ENCODE measurements at places on chromosomes 11 and 22. TPM values are rescaled to one million over a fixed set of nuclear protein-coding genes. Genes with fewer than 3 reads are reported as not detected.
A peak's percentile ranks its signal among the peaks of the same experiment; 100 is the strongest.

IL17REL gene
- not detected for total RNA-seq

ARFGAP3 gene
- total RNA-seq: 47.0 TPM

PIH1D2 gene
- total RNA-seq: 2.6 TPM

GLB1L2 gene
- total RNA-seq: not detected

HBB gene
- total RNA-seq: not detected

ISX gene
- total RNA-seq: not detected

- no peak for DNase-seq
These were observed 64.5 kb downstream of the TP53I11 start for GRCh38 chr11:44885919-44886789.

DNA sequence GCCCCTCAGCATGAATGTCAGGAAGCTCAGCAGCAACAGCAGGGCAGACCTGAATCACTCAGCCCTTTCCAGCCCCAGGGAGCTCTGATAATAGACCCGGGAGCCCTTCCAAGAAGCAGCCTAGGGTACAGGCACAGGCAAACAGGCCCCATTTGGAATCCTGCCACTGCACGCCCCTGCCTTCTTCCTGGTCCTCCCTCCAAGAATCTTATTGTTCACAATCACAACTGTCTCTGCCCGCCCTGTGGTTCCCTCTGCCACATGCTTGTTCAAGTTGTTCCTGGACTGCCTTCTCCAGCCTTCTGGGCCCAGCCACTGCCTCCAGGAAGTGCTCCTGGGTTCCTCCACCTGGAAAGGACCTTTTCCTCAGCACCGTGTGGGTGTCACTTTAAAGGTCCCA, 54.6 kb downstream of the LRRC32 start:
- DNase-seq: no peak

DNA sequence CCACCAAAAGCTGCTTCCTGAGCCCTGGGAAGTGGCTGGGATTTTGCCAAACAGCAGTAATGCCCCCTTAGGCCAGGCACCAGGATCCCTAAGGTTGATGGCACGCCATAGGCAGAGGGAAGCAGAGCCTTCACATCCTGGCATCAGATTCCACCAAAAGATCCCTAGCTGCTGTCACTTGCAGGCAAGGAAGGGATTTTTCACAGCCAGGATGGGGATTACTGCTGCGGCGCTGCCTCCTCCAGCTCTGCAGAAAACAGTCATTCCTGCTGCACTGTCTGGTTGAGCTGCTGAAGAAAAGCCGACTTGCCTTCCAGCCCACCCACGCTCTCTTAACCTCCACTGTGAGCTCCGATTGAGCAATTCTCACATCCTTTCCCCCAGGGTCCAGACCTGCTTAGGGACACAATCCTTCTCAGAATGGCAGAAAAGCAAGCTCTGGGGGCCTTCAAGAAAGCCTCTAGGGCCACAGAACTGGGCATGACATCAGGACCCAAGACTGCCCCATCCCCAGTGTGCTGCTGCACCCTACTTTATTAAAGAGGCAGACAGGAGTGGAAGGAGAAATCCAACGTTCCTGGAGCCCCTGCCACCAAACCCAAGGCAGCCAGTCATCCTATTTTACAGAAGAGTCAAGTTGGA, 19.9 kb downstream of the SYN3 start:
- no peak for DNase-seq

- no peak for DNase-seq
These were observed at the start of gene ZC3H12C for GRCh38 chr11:110092515-110093406. Gene ZC3H12C, plus strand, starts transcription at chr11:110093392. Its CDS starts 20 bp downstream, at chr11:110093412.

GRCh38 chr11:9180784-9181183, 84.4 kb downstream of the DENND5A start:
- DNase-seq: no peak

GRCh38 chr11:67662142-67662834, 11.8 kb upstream of the ACY3 start:
- no peak for DNase-seq

DNA sequence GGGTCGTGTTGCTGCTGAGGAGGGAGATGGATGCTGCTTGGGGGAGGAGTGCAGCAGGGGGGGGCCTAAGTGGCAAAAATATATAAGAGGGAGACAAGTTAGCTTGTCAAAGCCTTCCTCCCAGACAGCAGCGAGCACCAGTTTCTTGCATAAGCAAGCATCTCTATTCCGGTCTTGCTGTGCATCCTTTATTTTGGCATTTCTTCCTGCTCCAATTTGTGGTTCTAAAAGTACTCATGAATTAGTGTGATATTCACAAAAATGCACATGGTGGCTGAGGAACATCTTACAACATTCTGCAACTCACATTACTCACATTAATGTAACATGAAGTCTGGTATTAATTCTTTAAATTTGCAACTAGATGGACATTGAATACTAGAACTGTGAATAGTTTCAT, 32.1 kb downstream of the GDPD5 start:
- DNase-seq: no peak

DNA sequence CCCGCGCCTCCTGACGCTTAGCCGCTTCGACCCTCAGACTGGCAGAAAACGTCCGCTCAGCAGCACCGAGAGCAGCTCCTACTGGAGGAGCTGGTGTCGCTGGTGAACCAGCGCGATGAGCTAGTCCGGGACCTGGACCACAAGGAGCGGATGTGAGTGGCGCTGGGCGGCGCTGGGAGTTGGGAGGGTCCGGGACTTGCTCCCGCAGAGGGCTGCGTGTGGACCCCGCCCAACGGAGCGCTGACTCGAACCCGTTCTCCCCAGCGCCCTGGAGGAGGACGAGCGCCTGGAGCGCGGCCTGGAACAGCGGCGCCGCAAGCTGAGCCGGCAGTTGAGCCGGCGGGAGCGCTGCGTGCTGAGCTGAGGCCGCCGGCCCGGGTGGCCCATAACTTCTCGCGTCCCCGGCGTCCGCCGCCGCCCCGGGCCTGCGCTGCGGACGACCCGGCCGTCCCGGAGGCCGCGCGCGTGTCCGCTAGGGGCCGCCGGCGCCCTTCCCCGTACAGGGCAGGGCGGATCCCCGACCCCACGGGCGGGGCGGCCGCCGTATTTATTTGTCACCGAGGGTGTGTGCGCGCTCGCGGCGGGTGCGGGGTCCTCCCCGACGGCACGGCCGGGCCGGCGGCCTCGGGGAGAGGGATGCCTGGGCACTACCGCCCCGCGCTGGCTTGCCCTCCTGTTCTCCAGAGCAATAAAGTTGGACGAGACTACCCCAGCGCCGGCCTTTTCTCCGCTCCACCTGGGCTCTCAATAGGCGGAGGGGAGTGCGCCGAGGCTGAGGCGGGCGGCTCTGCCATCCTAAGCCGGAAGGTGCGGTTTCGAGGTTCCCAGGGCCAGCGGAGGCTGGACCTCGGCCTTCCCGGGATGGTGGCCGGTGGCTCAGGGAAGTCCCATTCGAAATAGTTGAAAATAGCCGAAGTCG, 3.4 kb downstream of the KCNK7 start:
- DNase-seq: no peak

GRCh38 chr11:125479137-125479536, 16.9 kb downstream of the FEZ1 start:
- no peak for DNase-seq

GRCh38 chr11:134139303-134139872, 70.5 kb downstream of the JAM3 start:
- no peak for DNase-seq

- no peak for DNase-seq
These were observed 410.7 kb upstream of the API5 start for GRCh38 chr11:42901084-42901483.

GRCh38 chr11:71895961-71896360, 17.7 kb downstream of the DEFB131B start:
- DNase-seq: no peak

DNA sequence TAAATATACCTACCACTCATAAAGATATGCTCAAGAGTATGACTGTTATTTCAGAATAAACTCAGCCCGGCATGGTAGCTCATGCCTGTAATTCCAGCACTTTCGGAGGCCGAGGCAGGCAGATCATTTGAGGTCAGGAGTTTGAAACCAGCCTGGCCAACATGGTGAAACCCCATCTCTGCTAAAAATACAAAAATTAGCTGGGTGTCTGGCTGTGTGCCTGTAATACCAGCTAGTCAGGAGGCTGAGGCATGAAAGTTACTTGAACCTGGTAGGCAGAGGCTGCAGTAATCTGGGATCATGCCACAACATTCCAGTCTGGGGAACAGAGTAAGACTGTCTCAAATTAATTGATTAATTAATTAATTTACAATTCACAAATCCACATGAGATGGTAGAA, 208.2 kb upstream of the PDGFD start:
- no peak for DNase-seq

- DNase-seq: no peak
These were observed 22.7 kb upstream of the OR4B1 start for GRCh38 chr11:48193876-48194275.

- no peak for DNase-seq
These were observed 70.2 kb downstream of the ZBTB16 start for GRCh38 chr11:114129699-114130098.

GRCh38 chr11:74679513-74679865, 51.7 kb downstream of the CHRDL2 start:
- DNase-seq: no peak

GRCh38 chr11:120108154-120108784, 29.6 kb downstream of the TRIM29 start:
- peak; percentile 63 for DNase-seq

DNA sequence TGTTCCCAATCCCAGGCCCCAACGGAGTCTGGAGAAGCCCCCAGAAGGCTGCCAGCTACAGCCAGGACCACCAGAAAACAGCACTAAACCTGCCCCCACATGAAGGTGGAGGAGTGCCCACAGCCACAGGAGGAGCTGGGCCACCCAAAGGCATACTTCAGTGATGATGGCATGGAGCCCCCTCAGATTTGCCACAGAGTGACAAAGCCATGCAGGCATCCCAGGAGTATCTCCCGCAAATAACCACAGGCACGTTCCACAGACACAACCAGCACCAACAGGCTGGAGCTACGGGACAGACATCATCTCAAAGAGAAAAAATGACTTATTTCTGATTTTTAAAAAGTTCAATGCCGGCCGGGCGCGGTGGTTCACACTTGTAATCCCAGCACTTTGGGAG, 10.6 kb downstream of the CARS1 start:
- no peak for DNase-seq

GRCh38 chr11:79925570-79925969, 484.7 kb upstream of the TENM4 start:
- DNase-seq: no peak

DNA sequence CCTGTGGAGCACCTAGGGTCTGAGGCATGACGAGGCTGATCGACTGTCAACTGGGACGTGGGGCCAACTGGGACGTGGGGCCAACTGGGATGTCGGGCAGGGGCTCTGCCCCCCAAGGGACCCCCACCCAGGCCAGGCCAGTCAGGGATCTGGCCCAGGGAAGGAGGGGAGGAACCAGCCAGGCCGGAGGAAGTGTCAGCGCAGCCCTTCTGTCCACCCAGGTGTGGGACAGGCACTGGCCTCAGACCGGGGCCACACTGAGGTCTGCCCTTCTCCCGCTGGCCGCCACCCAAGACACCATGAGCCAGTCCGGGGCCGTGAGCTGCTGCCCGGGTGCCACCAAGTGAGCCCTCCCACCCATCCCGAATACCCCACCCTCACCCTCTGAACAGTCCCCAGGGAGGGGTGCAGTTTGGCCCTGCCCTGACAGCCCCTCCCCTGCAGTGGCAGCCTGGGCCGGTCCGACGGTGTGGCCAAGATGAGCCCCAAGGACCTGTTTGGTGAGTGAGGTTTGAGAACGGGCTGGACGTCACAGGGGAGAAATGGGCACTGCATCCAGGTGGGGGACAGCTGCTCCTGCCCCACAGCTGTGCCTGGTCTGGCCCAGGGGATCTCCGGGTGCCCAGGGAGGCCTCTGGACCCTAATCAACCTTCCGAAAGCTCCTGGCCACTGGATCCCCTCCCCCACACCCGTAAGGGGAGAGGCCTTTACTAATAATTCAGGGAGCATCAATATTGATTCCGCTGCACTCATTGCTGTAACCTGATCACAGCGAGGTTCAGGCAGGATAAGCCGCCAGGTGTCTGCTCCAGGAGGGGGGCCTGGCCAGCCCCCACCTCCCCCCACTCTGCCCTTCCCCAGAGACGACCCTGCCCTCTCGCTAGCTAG, 3.3 kb downstream of the EPS8L2 start:
- no peak for DNase-seq

DNA sequence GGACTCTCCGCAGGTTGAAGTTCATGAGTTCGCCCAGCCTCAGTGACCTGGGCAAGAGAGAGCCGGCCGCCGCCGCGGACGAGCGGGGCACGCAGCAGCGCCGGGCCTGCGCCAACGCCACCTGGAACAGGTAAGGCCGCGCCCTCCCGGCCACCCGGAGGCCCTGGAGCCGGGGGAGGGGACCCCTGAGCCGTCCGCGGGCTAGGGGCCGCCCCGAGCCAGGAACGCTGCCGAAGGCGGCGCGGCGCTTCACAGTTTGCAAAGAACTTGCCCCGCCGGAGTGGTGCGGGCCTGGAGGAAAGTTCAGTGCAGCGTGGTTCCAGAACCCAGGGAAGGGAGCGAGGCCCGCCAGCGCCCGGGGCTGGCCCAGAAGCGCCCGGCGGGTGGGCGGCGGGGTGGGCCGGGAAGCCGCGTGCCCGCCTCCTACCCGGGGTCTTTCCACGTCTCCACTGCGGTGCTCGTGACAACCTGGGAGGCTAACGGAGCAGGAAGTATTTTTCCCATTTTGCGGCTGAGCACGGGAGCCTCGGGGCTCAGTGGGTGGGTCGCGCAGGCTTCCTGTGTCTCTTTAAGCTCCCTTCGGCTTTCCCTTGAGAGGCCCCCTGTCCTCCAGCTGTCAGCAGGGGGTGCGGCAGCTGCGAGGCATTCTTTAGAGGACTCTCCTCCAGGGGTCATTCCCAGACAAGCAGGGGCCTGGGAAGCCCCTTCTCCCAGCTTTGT, 635 bp downstream of the PRR5 start:
- no peak for DNase-seq

DNA sequence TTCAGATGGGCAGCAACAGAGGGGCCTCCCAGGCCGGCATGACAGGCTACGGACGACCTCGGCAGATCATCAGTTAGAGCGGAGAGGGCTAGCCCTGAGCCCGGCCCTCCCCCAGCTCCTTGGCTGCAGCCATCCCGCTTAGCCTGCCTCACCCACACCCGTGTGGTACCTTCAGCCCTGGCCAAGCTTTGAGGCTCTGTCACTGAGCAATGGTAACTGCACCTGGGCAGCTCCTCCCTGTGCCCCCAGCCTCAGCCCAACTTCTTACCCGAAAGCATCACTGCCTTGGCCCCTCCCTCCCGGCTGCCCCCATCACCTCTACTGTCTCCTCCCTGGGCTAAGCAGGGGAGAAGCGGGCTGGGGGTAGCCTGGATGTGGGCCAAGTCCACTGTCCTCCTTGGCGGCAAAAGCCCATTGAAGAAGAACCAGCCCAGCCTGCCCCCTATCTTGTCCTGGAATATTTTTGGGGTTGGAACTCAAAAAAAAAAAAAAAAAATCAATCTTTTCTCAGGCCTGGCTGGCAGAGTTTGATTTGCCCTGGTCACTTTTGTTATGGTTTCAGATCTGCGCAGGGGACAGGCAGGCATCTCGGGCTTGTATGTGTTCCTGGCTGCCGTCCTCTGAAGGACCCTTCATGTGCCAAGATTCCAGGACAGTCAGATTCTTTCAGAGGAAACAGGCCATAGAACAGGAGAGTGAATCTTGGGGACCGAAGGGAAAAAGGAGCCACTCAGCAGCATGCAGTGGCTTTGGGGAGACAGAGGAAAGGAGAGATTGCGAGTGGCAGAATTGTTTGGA, 5.3 kb downstream of the TAGLN start:
- DNase-seq: no peak

Data from OCI-LY7 (cell line).